Uterus (tissue), 4 donors: ENCODE measurements at places on chromosomes 12 and 14. TPM values are rescaled to one million over a fixed set of nuclear protein-coding genes. Genes with fewer than 3 reads are reported as not detected.

SIX1 gene
- total RNA-seq: 7.1 TPM

PLEK2 gene
- total RNA-seq: not detected

APOF gene
- total RNA-seq: not detected

AMN gene
- 2.9 TPM for total RNA-seq

CMTM5 gene
- total RNA-seq: 6.5 TPM

ABCC9 gene
- 39.7 TPM for total RNA-seq

SPATA7 gene
- total RNA-seq: 21.3 TPM

- no peak for DNase-seq
These were observed 15.6 kb upstream of the TFCP2 start for GRCh38 chr12:51188359-51189051.

GRCh38 chr12:664779-665092, 1.5 kb upstream of the NINJ2 start:
- DNase-seq: no peak

DNA sequence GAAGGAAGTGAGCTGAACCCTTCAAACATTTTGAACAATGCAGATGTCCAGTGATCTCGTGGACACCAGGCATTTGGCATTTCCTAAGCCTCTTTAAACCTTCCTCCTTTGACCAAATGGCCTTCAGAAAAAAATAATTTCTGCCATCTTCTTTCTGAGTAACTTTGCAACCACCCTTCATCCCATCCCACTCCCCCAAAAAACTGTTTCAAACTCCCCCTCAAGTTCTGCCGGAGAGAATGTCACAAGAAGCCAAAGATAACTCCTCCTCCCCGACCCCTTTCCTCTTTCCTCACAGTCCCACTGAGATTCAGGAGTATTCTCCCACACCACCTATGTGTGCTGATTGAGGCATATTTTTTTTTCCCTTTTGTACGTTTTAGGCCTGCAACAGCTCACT, 1.7 kb downstream of the KSR2 start:
- DNase-seq: no peak

- no peak for DNase-seq
These were observed 8.0 kb downstream of the ASCL1 start for GRCh38 chr12:102965281-102966155.

- no peak for DNase-seq
These were observed 275.4 kb downstream of the TRHDE start for GRCh38 chr12:72547573-72547972.

GRCh38 chr12:132579744-132580143, 30.6 kb downstream of the LRCOL1 start:
- no peak for DNase-seq

DNA sequence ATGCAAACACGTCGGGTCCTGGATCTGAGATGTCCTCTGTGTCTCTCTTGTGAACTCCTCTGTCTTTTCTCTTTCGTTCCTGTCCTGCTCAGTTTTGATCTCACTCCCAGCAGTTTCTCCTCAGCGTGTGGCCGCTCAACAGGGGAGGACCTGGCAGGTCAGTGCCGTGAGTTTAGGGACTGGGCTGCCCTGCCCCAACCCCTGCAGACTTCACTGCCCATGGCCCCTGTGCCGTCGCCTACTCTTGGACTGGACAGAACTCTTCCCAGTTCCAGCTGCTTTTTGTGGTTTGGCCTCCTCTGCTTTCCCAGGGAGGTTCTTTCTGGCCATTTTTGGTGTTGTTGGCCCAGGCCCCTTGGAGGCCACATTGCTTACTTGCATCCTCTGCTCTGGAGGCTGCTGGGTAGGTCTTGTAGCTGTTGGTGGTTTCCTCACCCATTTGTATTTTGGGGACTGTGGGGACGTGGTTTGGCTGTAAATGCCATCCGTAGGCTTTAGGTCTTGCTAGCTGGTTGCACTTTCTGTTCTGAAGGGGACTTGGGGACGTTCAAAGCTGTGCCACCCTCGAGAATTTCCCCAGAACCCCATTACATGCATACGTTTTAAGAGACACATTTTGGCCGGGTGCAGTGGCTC, 20.0 kb upstream of the DNAH10 start:
- DNase-seq: no peak

GRCh38 chr14:51119411-51120051, 24.6 kb upstream of the TRIM9 start:
- DNase-seq: no peak
